ENCODE measurements at places on chromosomes 12 and 14. TPM values are rescaled to one million over a fixed set of nuclear protein-coding genes. Genes with fewer than 3 reads are reported as not detected.

DEPDC4 gene
- 1.2 TPM for total RNA-seq

SSPN gene
- 3.7 TPM for total RNA-seq

BEST3 gene
- 0.78 TPM for total RNA-seq

LRRC9 gene
- 2.3 TPM for total RNA-seq

KCNC2 gene
- total RNA-seq = 21.1 TPM

TUBA1A gene
- total RNA-seq = 9,948 TPM

REM2 gene
- total RNA-seq = 1.7 TPM

DPF3 gene
- 5.3 TPM for total RNA-seq

KRT2 gene
- total RNA-seq = not detected

RNASE4 gene
- total RNA-seq = 2.2 TPM

Measured in occipital lobe (tissue), 3 donors.